ENCODE measurements at places on chromosomes 1 and 21. TPM values are rescaled to one million over a fixed set of nuclear protein-coding genes. Genes with fewer than 3 reads are reported as not detected.

GRCh38 chr1:36081926-36082485, 1.9 kb upstream of the TEKT2 start:
- DNase-seq: no peak

DNA sequence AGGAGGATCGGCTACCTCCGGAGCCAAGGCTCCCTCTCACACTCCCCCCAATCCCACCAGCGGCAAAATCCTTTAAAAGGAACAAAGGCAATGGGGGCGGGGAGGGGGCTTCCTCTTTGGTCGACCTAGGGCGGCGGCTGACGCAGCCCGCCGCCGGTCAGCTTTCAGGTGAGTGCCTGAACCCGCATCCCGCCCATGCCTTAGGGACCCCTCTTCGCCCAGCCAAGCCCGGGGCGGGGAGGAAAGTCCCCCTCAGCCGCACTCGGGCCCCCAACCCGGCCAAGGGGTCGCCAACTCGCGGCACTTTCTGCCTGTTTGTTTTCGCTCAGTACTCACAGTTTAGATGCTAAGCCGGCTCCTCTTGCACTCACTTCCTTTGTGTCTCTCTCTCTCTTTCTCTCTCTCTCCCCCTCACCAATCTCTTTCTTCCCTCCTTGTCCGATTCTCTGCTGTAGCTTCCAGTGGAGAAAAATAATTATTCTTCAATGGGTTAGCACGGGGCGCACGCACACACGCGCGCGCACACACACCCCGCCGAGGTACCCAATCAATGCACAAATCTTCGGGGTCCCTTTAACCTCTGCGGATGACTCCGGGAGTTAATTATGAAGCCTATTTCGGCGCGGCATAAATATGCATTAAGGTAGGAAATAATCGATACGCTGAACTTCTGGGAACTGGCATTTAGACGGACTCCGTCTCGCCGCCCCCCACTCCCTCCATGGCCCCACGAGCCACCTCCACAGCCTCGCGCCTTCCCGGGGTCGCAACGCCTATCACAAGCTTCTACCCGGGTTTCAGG, at the start of gene BLACAT1:
TSS of gene BLACAT1 (minus strand) at position 465 of the 802 bp plus-strand sequence.
- no peak for DNase-seq

- DNase-seq: no peak
These were observed 170.9 kb downstream of the LRRC7 start for GRCh38 chr1:69738458-69739250.

GRCh38 chr21:36235058-36235582, 78.5 kb downstream of the DOP1B start:
- DNase-seq: no peak

DNA sequence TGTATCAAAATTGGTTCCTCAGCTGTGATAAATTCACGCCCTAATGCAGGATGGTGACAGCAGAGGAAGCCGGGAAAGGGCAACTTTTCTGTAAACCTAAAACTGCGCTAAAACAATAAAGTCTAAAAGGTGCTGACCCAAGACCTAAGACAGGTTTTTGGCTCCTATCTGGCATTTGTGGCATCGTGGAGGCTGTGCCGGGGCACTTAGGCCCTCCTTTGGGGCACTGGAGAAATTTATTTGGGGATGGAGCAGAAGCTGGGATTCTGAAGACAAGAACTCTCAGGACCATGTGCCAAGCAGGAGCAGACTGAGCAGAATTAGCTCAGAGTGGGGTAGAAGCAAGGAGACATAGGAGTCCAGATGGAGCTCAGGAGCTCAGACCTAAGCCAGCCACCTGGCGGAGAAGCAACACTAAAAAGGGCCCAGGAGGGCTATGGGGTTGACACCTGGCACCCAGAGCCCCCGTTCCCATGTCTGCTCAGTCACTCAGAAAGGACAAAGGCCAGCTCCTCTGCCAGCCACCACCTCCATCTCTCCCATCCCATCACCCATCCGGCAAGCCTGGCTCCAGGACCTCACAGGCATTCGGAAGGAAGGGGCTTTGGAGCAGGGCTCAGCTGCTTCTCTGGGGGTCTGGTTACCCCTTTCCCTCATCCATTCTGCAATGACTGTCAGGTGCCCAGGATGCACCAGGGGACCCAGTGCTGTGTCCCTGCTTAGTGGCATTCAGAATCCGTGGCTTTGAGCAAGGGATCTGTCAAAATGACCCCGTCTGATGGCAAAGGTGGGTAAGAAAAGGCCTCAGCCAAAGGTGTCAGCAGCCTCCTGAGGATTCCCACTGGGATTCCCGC, 347.7 kb downstream of the NPHP4 start:
- DNase-seq: peak; percentile 28

DNA sequence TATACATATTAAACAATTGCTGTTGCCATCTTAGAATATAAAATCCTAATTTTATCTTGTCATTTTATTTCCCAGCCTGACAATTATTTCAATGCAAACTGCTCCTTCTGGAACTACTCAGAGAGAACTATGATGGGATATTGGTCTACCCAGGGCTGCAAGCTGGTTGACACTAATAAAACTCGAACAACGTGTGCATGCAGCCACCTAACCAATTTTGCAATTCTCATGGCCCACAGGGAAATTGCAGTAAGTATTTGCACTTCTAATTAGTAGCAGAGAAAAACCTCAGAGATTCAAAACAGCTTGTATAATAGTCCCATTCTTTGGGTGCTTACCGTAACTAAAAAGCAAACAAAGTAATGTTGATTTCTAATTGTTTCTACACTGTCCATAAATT, 167.2 kb downstream of the ADGRL2 start:
- DNase-seq: no peak

CYP4Z1 gene
- not detected for total RNA-seq

PEAR1 gene
- 1.0 TPM for total RNA-seq

OLFML2B gene
- total RNA-seq: 0.13 TPM

PYHIN1 gene
- not detected for total RNA-seq

WNT4 gene
- not detected for total RNA-seq
